ENCODE measurements at places on chromosomes 1 and 21. TPM values are rescaled to one million over a fixed set of nuclear protein-coding genes. Genes with fewer than 3 reads are reported as not detected.

SYCP1 gene
- total RNA-seq: not detected

CRYAA gene
- total RNA-seq: not detected

CCDC181 gene
- total RNA-seq: not detected

KRTAP10-8 gene
- total RNA-seq: not detected

SLAMF6 gene
- total RNA-seq: not detected

SPRR4 gene
- not detected for total RNA-seq

CLDN14 gene
- not detected for total RNA-seq

MPL gene
- not detected for total RNA-seq

KCNJ9 gene
- total RNA-seq: not detected

FCGR3A gene
- total RNA-seq: not detected

GRCh38 chr1:160406131-160406968, 6.0 kb downstream of the VANGL2 start:
- no peak for DNase-seq

GRCh38 chr1:178581351-178582303, 68.7 kb downstream of the TEX35 start:
- no peak for DNase-seq

GRCh38 chr21:28705616-28706015, 287.1 kb downstream of the LTN1 start:
- DNase-seq: no peak

DNA sequence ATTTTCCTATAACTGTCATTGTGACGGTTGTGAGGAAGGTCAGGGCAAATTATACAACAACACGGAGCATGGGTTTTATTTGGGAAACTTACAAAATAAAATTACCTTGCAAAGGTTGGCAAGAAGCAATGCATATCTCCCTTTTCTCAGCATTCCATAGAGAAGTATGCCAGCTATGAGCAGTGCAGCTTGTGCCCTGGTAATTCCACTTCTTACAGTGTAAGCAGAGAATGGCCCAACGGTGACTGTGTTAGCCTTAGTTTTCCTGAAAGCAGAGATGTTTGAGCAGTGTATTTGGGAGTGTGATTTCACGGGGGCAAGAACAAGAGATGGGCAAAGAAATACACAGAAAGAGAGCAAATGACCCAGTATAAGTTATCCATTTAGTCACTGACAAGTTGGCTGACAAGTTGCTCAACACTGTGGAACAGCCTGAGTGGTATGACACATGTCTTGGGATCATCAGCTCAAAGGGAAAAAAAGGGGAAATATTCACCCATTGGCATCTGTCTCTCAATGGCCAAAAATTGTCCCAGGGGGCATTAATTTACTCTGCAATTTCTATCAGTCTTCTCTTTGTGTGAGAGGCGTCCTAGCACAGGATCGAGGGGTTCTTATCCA, 210.9 kb upstream of the NRIP1 start:
- no peak for DNase-seq

GRCh38 chr1:32480003-32480402, 15.1 kb downstream of the ZBTB8B start:
- no peak for DNase-seq

DNA sequence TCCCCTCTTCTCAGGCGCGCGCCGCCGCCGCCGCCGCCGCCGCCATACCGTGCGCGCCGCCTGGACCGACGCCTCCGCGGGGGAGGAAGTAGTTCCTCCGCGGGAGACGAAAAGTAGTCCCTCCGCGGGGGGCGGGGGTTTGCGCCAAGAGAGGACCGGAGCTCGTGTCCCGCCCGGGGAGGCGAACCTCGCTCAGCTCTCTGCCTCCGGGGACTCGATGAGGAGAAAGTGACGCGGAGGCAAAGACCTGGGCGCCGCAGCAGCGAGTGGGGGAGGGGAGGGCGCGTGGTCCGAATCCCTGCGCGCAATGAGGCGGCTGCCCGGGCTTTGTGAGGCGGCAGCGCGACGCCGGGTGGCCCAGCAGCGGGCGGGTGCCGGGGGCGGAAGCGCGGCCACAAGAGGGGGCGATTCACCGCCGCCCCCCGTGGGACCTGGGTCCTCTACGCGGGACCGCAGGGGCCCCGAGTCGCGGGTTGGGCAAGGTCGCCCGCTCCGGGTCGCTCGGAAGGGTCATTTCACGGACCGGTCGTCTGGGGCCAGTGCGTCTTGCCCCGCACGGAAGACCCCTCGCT, at the start of gene BRWD1:
Gene BRWD1 (minus strand): TSS at position 62 of the 572 bp plus-strand sequence. CDS start 141 bp downstream, outside the sequence.
- DNase-seq: peak; percentile 88

GRCh38 chr1:16727190-16728111, 12.9 kb upstream of the RNU1-4 start:
- peak; percentile 61 for DNase-seq

- no peak for DNase-seq
These were observed 2.7 kb upstream of the SLC30A10 start for GRCh38 chr1:219931033-219931432.

DNA sequence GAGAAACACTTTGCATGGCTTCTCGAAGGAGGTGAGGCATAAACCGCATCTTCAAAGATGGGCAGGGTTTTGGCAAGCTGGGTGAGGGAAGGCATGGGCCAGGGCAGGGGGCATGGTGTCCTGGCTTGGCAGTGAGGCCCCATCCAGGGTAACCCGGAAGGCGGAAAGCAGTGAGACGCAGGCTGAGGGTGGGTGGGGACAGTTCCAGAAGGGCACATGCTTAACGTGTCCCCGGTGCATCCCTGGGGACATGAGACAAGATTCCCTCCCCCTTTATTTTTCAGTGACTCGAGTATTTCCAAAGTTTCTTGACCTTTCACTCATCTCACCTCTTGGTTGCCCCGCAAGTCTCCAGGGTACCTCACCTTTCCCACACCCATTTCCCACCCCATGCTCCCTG, 122.8 kb upstream of the SLC25A33 start:
- no peak for DNase-seq

- DNase-seq: no peak
These were observed 607.7 kb upstream of the USP24 start for GRCh38 chr1:55822891-55823290.

GRCh38 chr1:67537667-67538018, 107.4 kb upstream of the SERBP1 start:
- DNase-seq: no peak

DNA sequence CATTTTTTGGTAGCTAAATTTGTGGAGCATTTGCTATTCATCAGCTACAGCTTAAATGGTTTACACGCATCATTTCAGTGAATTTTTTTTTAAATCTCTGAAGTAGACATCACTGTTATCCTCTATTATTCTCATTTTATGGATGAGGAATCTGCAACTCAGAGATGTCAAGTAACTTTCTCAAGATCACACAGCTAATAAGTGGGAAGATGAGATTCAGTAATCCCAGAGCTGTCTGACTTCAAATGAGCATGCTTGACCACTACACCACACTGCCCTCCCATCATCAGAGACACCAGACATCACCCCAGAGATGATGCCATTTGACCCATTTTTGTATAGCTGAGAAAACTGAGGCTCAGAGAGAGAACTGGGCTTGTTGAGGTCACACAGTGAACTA, 116.4 kb downstream of the RRAGC start:
- DNase-seq: no peak

DNA sequence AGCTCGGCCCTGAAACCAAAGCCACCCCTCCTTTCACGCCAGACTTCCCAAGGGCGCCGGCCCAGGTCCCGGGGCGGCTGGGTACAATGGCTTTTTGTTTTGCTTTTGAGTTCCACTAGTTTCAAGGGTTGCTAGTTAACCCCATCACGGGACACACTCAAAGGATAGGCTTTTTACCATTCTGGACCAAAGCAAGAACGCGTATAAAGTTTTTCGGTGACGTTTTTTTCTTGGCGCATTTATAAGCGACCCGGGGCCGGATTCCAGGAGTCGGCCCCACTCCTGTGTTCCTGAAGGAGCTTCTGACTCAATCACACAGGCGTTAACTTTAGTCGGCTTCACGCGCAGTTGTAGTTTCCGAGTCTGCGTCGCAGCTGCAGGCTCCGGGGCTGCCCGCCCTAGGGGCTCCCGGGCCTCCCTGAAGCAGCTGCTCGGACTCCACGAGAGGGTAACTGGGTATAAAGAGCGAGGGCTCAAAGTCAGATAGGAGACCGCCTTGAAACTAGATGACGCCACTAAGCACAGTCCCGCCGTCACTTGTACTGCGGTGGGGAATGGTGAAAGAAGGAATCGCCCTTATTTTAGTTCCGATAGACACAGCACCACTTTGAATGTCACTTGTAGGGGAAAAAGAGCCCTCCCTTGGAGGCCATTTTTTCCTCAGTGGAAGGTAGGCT, 707 bp upstream of the KLHL21 start:
- DNase-seq: no peak

GRCh38 chr21:45556645-45557615, 14.7 kb upstream of the SLC19A1 start:
- DNase-seq: no peak

DNA sequence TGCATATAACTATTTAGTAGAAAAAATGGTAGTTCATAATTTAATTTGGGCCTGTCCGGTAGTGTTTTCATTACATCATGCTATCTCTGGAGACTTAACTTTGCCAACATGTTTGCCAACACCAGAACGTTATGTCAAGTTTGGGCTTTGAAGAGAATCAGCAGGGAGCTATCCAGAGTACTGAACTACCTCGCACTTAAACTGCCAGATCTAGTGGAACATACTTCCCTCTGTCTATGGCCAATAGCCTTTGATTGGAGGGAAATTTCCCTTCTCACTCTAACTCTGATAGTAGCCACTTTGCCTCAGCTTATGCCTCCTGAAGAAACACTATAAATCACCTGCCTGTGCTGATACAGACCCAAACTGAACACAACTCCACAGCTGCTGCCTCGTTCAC, 10.0 kb downstream of the LRRC53 start:
- DNase-seq: no peak

GRCh38 chr1:25922056-25922970, 16.1 kb upstream of the STMN1 start:
- peak; percentile 17 for DNase-seq

DNA sequence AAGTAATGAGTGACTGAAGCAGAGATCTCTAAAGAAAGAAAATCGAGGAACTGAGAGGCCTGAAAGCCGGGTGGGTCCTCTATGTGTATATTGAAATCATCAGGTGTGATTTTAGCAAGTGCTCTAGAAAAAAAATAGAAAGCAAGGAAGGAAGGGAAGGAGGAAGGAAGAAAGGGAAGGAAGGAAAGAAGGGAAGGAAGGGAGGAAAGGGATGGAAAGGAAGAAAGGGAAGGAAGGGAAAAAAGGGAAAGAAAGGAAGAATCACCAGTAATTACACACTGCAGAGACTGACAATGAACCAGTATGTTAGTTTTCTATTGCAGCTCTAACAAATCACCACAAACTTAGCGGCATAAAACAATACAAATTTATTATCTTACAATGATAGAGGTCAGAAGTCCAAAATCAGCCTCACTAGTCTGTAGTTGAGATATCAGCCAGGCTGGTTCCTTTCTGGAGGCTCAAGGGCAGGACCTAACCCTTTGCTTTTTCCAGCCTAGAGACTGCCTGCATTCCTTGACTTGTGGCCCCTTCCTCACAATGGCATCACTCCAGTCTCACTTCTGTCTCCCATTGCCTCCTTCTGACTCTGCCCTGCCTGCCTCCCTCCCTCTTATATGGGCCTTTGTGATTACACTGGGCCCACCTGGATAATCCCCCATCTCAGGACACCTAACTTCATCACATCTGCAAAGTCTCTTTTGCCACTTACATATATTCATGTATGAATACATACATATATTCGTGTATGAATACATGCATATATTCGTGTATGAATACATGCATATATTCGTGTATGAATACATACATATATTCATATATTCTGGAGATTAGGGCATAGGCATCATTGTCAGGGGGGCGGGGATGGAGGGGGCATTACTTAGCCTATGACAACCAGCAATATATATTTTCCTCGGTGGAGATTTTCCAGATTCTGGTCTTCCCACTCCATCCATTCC, 47.5 kb upstream of the CDC42BPA start:
- no peak for DNase-seq

GRCh38 chr1:211490821-211491415, 1.0 kb downstream of the RD3 start:
- DNase-seq: no peak

DNA sequence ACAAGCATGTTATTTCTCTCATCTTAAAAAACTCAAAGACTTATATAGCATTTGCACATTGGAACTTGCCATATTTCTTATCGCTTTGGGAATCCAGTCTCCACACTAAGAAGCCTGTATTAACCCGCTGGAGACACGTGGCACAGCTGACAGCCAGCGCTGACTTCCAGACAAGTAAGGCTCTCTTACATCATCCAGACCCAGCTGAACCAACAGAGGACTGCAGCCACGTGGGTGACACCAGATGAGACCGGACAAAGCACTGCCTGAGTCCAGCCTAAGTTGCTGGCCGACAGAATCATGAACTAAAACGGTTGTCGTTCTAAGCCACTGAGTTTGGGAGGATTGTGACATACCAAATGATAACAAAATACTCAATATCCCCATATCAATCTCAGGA, 6.3 kb upstream of the CD247 start:
- DNase-seq: no peak

DNA sequence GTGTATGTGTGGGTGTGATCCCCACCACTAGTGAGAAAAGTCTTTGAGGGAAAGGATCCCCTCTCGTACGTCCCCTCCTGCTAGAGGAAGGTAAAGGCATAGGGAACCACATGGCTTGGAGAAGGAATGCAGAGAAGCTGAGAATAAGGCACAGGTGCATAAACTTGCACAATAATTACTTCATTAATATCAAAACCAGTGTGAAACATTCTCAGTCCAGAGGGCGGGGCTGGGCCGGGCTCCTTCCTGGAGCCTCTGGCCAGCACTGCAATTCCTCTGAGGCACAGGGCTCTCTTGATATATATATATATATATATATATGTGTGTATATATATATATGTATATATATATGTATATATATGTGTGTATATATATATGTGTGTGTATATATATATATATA, 162.6 kb downstream of the TSEN15 start:
- no peak for DNase-seq

DNA sequence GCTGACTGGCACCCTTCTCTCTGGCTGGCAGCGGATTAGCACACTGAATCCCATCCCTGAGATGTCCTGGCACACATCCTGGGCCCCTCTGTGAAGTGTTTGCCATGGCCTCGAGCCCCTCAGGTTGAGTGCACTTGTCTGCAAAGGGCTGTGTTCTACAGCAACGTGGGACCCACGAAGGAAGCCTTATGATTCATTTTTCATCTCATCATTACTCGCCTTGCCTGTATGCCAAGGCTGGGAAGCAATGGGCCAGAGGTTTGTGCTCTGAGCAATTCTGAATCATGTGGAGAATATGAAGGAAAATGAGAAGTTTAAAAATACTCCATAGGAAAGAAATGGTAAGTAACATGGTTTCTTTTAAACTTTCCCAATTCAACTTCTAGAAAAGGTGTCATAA, 124.8 kb upstream of the LMO4 start:
- DNase-seq: peak; percentile 66

- no peak for DNase-seq
These were observed 153.0 kb downstream of the GABPA start for GRCh38 chr21:25887646-25888306.

- DNase-seq: no peak
These were observed 17.2 kb upstream of the C4BPB start for GRCh38 chr1:207071426-207071825.

DNA sequence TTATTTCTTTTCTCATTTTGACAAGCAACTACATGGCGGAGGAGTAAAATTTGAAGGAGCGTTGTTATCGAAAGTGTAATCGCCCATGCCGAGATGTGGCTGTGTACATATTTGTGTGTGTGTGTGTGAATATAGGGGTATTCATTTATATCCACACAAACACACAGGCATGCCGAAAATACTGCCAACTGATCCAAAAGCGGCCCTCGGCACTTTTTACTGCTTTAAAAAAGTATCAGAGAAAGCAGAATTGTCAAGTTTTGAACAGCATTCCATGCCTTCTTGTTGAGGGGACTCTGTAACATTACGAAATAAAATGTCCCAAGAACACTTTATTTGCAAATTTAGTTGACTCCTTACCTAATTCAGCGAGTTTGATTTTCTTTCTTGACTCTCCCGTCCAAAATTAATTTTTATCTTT, 1.1 kb downstream of the PBX1 start:
- no peak for DNase-seq
